ENCODE measurements at places on chromosomes 7 and 10.

GRCh38 chr7:120395526-120396019 lies 122.6 kb downstream of the KCND2 start:
- no peak for DNase-seq

- peak; percentile 79 for DNase-seq
These were observed 7.1 kb upstream of the WDR86 start for GRCh38 chr7:151416941-151417315.

- DNase-seq: no peak
These were observed 211.1 kb downstream of the HDAC9 start for GRCh38 chr7:18706670-18707069.

DNA sequence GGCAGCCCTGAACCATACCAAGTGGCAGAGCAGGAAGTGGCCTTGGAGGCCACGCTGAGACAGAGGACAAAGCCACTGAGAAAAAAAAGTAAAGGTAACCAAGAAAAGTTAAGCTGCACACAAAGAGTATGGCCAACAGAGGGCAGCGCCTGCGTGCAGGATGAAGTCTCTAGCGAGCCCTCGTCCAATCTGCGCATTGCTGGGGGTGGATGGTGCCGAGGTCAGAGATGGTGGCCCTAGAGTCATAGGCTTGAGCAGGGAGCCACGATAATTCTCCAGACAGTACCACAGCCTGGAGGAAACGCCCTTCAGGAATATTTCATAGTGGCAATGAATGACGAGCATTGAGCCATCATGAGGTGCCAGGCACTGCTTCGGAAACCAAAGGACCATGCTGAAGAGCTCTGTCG lies 9.7 kb downstream of the ATP6V0E2 start:
- DNase-seq: peak; percentile 61

GRCh38 chr7:159008417-159008816 lies 136.2 kb downstream of the VIPR2 start:
- DNase-seq: no peak

DNA sequence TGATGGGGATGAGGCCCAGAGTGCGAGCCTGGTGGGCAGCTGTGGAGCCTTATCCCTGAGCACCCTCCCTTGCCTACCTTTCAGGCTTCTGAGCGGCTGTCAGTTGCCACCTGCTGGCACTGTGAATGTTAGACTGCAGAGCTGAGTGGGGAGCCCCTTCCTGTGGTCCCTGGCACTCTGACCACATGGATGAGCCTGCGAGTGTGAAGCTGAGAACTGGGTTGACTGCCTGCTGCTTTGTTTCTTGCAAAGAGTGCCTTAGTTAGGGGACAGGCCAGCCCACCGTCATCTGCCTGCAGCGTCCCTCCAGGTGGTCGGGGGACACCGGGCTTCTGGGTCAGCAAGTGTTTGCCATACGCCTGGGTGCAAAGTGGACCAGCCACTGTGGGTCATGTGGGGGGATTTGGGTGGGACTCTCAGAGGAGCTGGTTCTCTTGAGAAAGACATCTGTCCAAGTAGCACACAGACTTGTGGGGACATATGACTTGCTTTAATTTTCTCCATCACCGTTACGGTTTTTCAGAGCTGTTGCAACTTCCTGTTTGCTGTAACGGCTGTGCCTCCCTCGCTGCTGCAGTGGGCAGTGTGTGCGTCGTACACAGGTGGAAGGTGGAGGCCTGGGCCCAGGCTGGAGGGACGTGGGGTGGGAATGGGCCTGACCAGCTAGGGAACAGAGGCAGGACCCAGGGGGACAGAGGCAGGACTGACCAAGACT lies 13.7 kb downstream of the INPP5A start:
- no peak for DNase-seq

GRCh38 chr7:32145911-32146310 lies 75.7 kb upstream of the PDE1C start:
- DNase-seq: no peak

DNA sequence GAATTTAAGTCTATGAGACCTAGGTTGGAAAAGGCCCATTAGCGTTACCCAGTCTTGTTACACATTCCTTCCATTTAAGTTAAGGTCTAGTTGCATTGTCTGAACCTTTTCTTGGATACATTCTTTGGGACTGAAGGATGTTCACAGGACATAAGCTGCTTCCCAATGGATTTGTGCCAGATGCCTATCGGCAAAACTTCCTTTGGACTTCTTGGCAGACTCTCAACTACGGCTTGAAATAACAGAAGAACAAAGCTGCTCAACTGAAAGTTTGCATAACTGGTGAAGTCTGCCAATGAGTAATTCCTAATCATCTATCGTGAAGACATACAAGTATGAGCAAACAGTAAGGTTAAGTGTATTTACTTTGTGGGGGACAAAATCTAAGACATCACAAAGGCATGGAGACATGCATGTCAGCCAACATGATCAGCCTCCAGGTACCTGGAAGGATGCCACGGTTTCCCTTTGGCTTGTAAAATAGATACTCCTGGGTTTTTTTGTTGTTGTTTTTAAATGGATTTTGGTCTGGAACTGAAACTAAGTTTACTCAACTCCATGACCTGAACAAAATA lies 35.4 kb downstream of the MALSU1 start:
- peak; percentile 98 for DNase-seq

DNA sequence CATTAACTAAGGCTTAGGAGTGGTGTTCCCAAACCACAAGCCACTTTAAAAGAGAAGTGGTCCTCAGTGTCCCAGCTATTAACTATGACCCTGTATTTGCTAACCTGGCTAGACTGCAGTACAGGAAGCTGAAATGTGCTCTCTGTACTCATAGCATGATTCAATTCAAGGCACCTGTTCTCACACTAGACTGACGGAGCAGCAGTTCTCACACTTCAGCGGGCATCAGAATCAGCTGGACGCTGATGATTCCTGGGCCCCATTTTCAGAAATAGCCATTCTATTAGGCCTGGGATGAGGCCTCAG lies 24.5 kb upstream of the MSRB2 start:
- no peak for DNase-seq

DNA sequence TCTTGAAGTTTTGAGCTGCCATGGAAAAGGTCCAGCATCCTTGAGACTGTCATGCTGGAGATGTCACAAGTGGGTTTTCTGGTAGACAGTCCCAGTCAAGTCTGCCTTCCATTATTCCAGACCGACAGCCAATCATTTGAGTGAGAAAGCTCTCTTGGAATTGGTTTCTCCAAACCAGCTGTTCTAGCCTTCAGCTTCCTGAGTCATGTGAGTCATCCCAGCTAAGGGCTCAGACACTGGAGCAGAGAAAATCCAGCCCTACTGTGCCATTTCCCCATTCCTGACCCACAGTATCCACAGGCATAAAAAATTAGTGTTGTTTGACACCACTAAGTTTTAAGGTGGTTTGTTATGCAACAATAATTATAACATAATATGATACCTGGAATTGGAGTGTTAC lies 219.0 kb downstream of the ADRA2A start:
- DNase-seq: peak; percentile 3

DNA sequence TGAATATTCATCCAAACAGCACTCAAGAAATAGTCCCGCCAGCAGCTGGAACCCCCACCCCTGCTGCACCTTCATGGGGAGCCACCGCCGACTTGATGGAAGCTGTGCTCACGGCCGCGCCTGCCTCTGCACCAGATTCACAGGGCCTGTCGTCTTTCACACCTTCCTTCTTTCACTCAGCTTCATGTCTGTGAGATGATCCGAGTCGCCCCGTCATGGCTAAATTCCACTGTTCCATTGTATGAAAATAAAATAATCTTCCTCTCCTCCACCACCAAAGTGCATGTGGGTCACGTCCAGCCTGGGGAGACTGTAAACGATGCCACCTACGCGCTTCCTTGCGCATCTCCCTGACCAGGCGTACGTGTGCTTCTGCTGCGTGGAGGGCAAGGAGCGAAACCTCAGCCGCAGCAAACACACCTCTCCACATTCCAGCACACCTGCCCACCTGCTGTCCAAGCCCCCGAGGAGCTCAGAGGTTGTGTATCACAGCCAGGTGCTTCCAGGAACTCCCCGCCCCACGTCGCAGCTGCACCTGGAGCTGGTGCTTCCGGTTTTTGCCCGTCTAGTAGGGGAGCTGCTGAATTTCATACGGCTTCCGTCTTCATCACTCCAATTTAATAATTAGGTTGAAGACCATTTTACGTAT lies 137.0 kb downstream of the PTPRN2 start:
- no peak for DNase-seq

Data from cardiac fibroblast (primary cell).